ENCODE measurements at places on chromosomes 2 and 18.

DNA sequence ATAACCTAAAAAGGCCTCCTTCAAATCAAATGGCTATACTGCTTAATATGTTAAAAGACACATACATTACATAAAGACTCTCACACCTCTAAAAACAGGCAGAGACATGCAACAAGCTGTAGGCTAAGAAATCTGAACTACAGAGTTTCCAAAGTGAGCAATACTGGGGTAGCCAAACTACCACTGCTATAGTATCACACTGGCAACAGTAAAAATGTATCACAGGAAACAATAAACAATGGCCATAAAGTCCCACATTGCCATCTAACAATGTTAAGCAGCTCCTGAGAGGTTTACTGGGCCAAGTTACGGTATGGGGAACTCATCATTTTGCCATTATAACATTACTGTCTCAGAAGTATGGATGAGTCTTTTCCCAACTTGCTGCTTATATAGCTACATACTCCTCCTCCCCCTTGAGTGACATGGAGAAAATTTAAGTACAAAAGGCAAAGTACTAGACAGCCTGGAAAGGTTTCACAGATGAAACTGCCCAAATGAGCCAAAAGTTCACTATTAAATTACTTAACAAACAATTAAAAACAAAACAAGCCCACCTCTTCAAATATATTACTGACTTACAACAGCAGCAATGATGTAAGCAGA lies 50.3 kb downstream of the SS18 start:
- DNase-seq = no peak

GRCh38 chr2:24620936-24621335 lies 129.9 kb downstream of the NCOA1 start:
- DNase-seq = no peak

DNA sequence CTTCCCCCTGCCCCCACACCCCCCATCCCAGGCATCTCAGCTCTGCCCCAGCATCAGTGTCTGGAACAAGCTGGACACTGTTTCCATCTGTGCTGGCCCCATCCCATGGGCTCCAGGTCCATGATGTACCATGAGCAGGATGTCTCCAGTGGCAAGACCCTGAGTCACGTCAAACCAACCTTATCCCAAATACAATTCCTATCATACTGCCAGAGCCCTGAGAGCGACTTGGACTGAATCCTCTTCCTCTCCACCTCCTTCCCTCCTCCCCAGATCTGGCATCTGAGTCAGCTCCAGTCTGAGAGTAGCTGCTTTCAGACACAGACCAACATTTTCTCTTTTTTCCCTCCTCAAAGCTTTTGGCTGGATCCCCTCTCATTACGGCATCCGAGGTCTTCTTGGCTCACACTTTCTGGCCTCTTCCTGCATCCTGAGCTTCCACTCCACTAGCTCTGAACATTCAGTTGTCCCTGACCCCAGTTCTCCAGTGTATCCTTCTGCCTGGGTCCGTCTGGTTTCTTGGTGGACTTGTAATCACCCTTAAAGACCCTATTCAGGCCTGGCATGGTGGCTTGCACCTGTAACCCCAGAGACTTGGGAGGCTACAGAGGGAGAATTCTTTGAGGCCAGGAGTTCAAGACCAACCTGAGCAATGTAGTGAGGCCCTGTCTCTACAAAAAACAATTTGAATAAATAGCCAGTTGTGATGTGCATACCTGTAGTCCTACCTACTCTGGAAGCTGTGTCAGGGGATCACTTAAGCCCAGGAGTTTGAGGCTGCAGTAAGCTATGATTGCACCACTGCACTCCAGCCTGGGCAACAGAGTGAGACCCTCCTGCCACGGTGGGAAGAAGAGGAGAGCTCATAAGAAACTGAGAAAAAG lies 68.3 kb downstream of the ACKR3 start:
- DNase-seq = no peak

- no peak for DNase-seq
These were observed 365 bp upstream of the RAMP1 start for GRCh38 chr2:237859082-237859433.

DNA sequence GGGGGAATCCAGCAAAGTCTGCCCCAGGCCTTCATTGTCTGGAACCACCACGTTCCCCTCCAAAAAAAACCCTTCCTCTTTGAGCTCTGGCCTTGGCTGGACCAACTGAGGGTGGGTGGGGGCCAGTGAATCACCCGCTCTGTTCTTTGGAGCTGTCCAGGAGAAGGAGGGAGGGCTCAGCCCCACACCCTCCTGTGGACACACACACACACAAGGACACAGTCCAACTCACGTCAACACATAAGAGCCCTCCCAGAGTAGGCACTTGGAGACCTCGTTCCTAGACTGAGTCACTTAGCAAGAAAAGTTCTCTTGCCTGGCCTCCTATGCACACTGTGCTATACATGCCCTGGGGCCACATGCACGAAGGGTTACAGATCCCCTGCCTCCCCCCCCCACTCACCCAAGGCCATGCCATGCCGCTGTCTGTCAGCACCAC lies 1.2 kb upstream of the TNS1 start:
- DNase-seq = no peak

- DNase-seq = no peak
These were observed 391.5 kb upstream of the VWC2L start for GRCh38 chr2:214019229-214019972.

- DNase-seq = no peak
These were observed 105.5 kb downstream of the FAM168B start for GRCh38 chr2:130987519-130988425.

GRCh38 chr18:13835202-13835601 lies 11.3 kb downstream of the MC5R start:
- DNase-seq = no peak

DNA sequence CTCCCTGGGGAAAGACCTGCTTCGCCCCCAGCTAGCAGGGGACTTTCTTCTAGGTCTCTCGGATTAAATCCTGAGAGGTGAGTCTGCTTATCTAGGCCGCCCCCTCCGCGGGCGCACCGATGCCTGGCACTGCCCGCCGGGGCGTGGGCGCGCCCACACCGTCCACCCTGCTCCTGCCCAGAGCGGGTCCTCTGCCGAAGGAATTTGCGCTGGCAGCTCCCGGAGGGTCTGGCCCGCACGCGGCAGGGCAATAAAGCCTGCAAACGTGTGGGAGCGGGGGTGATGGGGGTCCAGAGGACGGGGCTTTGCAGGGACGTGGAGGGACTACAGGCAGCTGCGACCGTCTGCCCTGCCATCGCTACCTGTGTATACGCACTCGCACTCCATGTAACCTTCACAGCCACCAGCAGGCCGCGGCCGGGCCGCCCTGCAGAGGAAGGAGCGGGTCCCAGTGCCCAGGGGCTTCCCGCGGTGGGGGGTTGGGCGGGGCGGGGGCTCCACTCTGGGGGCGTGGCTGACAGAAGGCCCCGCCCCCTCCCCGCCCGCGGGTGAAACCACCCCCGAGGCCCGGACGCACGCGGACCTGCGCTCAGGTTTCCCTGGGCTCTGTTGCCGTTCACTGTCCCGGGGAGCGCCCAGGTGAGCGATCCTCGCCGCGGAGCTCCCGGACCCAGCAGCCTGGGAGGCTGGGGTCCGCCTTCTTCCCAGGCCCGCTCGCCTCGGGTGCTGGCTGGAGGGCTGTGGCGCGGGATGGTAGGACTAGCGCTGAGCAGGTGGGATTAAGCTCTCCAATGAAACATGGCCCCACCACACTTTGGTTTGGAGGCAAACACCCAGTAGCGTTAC lies 174.5 kb upstream of the HS6ST1 start:
- DNase-seq = no peak

DNA sequence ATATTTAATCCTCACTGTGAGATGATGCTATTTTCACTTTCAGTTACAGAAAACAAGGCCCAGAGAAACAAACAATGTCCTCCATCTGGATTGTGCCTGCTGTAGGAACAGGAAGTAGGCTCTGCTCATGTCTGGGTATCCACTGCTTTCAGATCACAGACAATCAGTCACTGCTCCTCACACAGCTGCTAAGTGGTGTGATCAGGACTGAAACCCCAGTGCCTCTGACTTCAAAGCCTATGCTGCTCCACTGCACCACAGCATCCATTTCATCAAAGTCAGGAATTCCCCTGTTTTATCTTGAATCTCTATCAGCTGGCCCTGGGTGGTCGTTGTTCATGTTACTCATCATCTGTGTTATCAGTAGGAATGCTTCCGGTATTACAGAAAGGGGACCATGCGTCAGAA lies 303.8 kb upstream of the TRIB2 start:
- DNase-seq = no peak

DNA sequence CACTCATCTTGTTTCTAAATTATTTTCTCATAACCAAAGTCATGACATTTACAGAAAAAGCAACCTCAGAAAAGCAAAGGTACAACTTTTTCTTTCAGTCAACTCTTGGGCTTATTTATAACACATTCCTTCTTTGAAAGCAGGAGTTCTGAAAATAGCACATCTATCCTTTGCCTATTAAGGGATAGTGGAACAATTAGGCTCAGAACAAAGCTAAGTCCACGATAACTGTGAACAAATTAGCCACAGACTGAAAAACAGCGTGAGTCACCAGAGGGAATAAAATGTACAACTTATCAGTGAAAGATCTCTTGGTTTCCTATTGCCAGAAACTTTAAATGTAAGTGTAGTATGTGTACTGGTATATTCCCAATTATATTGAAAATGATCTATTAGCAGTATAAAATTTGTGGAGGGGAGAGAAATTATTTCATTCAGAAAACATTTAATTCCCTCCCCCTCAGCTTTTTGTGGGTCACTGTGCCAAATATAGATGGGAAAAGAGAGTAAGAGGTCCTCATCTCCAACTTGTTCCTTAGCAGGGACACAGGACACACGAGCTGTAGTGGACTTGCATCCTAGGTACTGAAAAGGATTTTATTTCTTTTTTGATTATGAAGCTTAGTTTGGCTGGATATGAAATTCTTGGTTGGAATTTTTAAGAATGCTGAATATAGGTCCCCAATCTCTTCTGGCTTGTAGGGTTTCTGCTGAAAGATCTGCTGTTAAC lies 15.4 kb upstream of the MATN3 start:
- DNase-seq = no peak

GRCh38 chr2:95073856-95074662 lies 47.5 kb downstream of the MRPS5 start:
- no peak for DNase-seq

DNA sequence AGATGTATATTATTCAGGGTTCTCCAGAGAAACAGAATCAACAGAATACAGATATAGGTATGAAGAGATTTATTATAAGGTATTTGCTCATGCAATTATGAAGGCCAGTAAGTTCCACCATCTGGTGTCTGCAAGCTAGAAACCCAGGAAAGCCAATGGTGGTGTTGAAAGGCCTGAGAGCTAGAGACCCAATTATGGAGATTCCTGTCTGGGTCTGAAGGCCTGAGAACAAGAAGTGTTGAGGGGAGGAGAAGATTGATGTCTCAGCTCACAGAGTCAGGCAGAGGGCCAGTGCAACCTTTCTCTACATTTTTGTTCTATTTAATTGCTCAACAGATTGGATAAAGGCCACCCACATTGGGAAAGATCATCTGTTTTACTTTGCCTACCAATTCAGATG lies 524.2 kb upstream of the CRIM1 start:
- DNase-seq = no peak

DNA sequence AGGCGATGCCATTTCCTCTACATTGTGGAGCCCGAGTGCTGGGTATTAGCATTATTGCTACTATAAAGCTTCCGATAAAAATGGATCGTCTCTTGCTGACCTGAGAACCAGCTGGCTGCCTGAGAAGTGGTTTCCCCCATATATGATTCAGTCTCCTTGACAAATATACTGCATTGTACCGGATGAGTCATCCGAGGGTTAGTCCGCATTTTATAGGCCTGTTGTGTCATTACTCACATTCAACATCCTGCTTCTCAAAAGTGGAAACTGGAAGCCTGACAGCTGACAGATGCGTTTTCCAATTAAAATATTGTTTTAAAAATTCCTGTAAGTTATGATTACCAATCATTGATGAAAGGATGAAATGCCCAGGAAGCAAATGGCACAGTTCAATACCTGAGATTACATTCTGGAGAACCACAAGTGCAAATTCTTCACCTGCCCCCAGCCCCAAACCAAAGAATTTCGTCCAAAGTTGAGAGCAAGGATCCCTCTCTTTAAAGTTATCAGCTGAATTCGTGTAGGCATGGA lies 65.7 kb downstream of the SPRED2 start:
- DNase-seq = no peak

DNA sequence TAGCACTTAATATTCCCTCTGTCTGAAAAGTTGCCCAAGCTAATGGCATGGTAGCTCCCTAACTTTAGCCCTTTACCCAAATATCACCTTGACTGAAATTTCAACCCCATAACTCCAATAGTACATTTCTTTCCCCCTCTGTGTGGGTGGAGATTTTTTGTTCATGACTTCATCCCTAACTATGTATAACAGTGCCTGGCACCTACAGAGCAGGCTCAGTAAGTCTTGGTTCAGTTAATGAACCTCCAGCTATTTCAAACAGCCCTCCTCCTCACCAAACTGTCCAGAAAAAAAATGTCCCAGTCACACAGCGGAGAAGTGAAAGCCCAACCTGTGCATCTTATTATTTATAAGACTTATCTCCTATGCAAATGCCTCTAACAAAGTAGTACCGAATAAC lies 18.6 kb downstream of the BUB1 start:
- no peak for DNase-seq

Measured in naive thymus-derived CD8-positive, alpha-beta T cell (primary cell).